ENCODE measurements at places on chromosomes 16 and 17.

DNA sequence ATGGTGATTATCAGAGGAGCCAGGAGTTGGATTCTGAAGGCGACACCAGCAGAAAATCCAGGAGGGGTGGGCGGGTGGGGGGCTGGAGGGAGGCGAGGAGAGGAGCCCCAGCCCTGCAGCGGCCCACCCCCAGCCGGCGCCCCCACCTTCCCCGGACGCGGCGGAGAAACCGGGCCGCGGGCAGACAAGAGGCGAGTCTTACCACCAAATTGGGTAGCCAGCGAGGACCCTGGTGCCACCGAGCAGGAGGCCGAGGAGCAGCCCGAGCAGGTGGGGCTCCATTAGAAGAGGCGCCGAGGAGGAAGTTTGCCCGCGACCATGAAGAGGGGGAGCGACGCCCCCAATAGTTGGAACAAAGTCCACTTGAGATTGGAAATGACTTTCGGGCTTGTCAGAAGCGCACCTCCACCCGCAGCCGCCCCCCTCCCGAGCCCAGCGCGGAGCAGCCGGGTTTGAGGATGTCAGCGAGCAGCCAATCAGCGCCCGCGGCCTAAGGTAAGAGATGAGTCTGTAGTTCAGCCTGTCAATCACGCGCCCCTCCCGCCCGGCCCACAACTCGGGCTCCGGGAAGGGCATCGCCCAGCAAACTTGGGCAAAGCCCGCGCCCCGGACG lies at the start of gene WNT3:
Gene WNT3, minus strand, starts transcription at position 377 of the 613 bp plus-strand sequence. Its CDS starts 95 bp downstream, at position 282.
- DNase-seq: no peak

DNA sequence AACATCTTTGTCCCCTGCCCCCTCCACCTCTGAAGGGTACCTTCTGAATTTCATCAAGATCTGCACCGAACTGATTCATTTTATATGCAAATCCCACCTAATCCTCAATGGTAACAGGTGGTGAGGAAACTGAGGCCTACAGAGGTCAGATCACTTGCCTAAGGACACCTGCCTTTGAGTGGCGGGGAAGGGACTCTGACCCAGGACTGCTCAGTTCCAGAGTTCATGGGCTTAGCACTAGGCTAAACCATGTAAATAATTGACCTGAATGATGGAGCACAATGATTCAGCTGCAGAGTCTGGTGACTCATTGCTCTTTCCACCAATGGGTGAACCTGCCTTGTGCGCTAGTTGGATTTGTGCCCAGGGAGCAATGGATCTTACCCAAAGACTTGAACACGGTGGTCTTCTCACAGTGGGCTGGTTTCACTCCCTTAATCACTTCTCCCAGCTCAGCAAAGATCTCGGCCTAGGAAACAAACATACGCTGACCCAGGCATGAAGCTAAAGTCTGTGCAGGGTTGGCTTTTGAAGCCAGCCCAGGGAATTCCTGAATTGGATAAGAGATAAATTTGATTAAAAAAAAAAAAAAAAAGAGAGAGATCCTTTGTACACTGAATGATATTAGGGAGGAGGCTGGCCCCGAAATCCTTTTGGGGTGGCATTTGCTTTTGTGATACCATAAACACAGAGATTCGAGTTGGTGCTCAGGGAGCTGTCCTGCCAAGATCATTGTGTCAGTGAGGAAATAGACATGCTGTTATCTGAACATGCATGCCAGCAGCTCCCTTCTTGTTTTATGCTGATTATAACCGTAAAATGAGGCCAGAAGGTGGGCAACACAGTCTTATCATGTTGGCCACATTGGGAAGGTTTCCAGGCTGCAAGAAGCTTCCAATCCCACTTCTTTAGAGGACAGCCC lies 17.0 kb downstream of the CRYM start:
- DNase-seq: no peak

DNA sequence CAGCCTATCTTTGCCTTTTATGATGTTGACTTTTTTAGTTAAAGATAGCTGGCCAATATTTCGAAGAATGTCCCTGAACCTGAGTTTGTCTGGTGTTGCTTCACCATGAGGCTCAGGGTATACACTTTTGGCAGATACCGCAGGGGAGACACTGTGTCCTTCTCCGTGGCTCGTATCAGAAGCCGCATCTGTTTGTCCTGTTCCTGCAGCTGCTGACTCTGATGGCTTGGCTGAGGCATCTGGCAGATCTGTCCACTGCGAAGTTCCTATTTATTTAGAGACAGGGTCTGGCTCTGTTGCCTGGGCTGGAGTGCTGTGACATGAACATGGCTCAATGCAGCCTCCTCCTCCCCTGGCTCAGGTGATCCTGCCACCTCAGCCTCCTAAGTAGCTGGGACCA lies 93.5 kb downstream of the CRISPLD2 start:
- DNase-seq: no peak

- DNase-seq: no peak
These were observed 277.7 kb downstream of the GRIN2A start for GRCh38 chr16:9904526-9904925.

DNA sequence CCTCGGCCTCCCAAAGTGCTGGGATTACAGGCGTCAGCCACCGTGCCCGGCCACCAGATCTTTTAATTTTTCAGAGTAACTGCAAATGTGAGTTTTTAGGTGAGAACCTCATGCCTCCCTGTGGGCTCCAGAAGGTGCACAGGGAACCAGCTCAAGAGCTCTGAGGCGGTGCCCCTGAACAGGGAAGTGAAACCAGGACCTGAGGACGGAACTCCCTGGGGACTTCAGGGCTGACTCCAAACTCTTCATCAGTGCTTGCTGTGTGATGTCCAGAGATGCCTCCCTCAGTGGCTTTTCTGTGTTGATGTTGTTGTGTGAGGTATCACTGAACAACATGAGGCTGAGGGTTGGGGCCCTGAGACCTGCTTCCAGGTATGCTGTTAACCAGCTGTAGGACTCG lies 23.8 kb downstream of the SLC12A3 start:
- DNase-seq: no peak

All from cerebellar nuclear complex (tissue), 1 donor.